ENCODE measurements at places on chromosomes 11 and 22. TPM values are rescaled to one million over a fixed set of nuclear protein-coding genes. Genes with fewer than 3 reads are reported as not detected.

PLEKHA7 gene
- 0.18 TPM for total RNA-seq

TIMM10 gene
- total RNA-seq, result 14.1 TPM

CYTH4 gene
- total RNA-seq, result 0.14 TPM

FIBIN gene
- 51.4 TPM for total RNA-seq

TSPAN18 gene
- total RNA-seq, result 0.30 TPM

TRIM51 gene
- total RNA-seq, result not detected
